Stimulated activated CD4-positive, alpha-beta T cell treated with anti-CD3 and anti-CD28 coated beads, Interleukin-4, amount 100 ng/mL, for 1 hour (primary cell): ENCODE measurements at places on chromosomes 4 and X.

- DNase-seq = no peak
Measured at GRCh38 chr4:68148800-68149685, 19.4 kb upstream of the TMPRSS11F start.

DNA sequence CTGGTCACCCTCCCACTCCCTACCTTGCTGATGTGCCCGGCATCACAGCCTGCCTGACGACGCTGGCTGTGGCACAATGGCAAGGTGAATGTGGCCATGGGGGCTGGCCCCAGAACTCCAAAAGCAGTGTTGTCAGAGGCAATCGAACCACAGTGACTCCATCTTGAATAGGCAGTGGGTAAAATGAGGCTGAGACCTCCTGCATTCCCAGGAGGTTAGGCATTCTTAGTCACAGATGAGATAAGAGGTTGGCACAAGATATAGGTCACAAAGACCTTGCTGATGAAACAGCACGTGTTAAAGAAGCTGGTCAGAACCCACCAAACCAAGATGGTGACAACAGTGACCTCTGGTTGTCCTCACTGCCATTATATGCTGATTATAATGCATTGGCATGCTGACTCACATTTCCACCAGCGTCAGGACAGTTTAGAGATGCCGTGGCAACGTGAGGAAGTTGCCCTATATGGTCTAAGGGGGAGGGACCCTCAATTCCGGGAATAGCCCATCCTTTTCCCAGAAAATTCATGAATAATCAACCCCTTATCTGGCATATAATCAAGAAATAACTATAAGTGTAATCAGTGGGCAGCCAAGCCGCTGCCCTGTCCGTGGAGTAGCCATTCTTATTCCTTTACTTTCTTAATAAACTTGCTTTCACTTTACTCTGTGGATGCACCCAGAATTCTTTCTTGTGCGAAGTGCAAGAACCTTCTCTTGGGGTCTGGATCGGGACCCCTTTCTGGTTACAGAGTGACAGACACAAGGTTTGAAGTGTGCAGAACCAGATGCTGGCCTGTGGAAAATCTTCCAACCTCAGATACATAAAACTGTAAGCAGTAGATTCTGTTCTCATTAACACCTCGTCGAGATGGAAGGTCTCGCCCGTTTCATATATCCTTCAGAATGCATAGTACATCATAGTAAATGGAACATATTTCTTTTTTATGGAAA, 26.8 kb upstream of the CLDN24 start:
- DNase-seq = no peak

GRCh38 chr4:177228599-177228998, 81.1 kb upstream of the NEIL3 start:
- DNase-seq = no peak

DNA sequence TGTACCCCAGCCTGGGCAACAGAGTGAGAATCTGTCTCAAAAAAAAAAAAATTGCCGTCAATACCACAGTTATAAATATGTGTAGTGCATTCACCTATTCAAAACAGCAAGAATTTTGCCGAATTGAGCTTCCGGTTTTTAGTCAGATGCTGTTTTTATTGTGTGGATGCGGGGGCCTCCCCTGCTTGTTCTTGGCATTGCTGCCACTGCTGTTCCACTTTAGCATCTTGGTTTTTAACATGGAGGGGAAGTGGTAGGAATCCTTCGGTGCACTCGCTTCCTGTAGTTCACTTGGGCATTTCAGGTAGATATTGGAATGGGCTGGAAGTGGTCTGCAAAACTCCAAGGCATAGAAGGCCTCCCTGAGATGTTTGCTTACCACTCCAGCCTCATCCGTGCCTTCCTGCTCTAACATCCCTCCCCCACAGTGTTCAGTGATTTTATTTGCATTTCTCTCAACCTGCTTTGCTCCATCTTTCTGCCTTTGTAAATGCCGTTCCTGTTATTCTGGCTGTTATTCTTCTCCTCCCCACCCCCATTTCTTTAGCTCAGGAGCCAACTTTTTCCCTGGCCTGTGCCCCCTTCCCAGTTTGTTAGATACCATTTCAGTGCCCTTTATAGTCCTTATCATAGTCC, 25.5 kb downstream of the MOB1B start:
- DNase-seq = no peak

DNA sequence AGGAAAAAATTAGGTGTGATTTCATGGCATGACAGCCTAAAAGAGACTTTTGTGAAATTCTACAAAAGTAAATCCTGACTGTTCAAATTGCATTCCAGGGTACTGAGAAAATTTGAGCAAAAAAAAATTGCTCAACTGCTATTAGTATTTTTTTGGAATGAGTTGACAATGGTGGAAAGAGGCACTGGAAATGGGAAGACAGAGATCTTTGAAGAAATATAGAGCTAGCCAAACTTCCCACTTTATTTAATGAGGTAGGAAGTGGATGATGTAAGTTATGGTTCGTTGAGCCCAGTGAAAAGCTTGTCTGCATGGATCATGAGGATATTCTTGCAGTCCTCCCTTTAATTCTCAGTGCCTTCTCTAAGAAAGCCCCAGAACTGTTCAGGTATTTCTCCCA, 183.8 kb downstream of the PTTG2 start:
- DNase-seq = no peak

DNA sequence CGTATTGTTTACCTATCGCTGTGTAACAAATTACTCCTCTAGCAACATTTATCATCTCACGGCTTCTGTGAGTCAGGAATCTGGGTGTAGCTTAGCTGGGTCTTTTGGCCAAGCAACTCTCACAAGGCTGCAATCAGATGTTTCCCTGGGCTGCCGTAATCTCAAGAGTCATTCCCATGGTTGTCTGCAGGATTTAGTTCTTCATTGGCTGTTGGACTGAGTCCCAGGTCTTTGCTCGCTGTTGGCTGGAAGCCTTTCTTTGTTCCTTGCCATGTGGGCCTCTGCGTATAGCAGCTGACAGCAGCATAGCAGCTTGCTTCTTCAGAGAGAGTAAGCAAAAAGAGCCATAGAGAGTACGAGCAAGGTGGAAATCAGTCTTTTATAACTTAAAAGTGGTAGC, 16.8 kb downstream of the POLR2B start:
- DNase-seq = no peak

DNA sequence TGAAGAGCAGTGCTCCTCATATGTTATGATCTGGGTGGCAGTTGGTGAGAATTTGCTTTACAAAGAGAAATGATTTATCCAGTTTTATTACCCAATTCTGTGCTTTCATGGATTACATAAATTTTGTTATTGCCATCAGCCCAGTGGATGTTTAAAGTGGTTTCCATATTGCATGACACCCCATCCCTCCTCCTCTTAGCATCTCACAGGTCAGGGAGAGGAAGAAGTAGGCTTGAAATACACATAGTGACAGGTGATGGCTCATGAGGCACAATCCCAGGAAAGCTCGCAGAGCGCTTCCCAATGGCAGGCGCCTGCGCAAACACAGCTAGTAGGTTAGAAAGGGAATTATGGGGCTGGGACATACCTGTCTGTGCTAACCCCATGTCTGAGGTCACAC, 47.7 kb upstream of the GATB start:
- no peak for DNase-seq

GRCh38 chrX:40105835-40106675, 8.3 kb upstream of the BCOR start:
- peak; percentile 75 for DNase-seq

DNA sequence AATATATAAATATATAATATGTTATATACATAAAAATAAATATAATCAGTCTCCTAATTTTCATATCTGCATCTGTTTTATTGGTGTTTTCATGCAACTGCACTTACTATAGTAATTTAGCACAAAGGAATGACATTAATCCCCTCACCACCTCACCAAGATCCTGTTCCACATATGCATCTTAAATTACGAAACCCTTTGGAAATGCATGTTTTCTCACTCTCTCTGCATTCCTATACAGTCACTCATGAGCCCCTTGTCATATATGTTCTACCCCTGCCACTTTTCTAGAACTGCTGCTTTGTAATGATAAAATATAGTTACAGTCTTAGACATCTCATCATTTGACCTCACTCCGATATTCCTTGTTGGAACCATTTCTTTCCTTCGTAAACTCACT, 728.7 kb upstream of the SLIT2 start:
- DNase-seq = no peak

DNA sequence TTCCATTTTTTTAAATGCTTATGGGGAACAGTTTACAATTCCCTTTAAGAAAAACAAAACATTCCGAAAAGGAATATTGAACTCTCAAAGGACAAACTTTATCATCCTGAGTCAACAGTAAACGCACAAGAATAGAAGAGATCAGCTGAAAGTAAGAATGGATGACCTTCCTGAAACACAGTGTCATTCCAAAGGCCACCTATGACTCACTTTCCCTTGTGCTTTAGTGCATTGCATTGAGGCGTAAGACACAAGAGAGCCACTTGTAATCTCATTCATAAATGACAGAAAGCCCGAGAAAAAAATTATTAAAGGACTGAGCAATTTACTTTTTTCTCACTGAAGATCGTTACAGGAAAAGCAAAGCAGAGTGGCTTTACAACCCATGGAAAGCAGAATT, 1062.4 kb upstream of the DIAPH2 start:
- no peak for DNase-seq

- DNase-seq = no peak
Measured at GRCh38 chr4:14621731-14622463, 380.4 kb upstream of the CPEB2 start.

GRCh38 chr4:184279496-184280061, 61.9 kb upstream of the ENPP6 start:
- no peak for DNase-seq

DNA sequence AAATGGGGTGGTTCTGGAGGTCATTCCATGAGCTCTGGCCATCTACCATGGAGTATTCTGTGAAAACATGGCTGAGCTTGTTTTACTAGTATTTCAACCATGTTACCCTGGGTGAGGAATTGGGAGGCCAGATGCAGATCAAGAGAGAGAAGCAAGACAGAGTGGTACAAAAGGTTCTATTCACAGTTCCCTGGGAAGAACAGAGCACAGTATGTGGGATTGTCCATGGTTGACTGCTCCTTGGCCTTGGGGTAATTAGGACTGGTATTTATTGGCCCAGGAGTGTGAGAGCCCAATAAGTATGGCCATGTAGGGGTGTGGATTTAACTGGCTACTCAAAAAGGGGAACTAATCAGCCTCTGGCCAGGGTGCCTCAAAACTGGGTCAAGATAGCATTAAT, 239.7 kb upstream of the GATB start:
- no peak for DNase-seq

DNA sequence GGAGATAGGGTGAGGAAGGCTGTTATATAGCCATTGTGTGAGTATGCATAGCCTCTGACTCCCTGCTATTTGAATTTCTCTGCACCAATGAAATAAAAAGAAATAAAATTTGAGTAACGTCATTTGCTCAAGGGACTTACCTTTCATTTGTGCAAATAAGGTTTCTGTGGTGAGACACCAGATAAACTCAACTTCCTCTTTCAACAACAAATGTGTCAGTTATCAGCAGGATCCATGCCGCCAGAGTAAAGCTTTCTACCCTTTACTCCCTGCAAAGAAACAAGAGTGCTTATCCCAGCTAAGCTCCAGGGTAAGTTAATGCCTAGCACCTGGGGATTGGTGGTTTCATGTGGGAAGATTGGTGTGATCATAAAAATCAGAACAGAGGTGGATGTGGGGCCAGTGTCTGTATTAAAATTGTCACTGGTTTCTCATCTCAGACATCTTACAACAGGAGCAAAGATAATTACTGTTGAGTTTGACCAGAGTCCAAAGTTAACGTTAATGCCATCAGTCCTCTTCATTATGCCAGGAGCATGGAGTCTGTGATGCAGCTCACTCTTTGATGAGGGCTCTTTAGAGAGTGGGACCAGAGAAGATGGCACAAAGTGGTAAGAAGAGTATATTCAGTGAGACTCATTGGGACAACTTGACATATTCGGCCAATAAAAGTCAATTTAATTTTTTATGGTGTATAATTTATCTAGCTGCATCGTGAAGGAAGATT, at the start of gene P2RY10:
Gene P2RY10 (plus strand): TSS at position 206 of the 727 bp plus-strand sequence. CDS start 15,130 bp downstream, outside the sequence.
- DNase-seq = no peak

DNA sequence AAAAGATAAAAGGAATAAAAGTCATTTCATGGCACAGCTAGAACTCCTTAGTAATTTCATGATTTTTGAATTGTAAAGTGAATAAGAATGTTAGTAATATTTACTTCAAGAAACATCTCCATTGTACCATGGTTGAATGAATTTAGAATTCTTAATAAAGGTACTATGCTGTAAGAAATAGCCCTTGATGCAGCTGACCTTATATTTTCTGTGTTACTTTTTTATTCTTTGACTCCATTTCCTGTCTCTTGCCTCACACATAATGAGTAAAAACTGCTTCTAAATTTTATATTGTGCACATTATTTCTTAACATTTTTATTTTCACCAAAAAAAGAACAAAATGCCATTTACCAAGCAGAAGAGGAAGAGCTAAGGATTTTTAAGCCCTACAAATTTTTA, 81.9 kb upstream of the PDHA2 start:
- no peak for DNase-seq

- no peak for DNase-seq
Measured at GRCh38 chr4:134740290-134740689, 538.7 kb upstream of the PABPC4L start.

DNA sequence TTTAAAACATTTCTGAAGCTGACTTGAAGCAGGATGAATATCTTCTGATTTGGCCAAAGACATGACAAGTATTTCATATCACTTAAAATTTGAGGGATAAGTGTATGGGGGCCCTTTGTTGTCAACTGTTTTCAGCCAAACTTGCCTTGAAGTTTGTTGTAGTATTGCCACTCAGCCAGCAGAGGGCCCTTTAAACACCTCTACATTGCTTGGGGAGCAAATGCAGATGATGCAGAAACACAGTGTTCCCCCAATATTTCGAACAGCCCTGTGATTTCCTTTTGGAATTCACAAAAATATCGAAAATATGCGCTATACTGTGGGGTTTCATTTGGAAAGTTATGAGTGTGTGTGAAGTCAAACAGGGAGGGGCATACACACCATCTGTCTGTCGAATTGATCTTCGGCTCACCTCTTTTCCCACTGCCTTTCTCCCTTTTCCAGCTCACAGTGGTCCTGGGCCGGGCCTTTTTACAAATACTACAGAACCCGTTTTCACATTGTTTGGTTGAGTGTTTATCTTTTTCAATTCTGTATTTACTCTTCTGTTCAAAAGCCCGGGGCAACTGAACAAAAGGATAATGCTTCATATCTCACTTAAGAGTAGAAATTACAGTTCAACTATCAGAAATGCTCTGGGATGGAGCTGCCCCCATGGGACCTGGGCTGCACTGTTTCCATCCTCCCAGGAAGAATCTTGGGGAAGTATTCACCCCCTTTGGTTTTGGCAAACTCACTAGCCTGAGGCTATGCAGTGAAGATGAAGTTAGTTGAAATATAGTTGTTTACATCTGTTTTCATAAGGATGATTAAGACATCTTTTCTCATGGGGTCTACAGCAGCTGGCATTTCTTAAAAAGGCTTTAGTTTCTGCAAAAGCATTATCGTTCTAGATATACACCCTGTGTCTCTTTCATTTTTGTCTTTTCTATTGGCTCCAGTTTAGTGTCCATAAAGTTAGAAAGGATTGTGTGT, 137.6 kb downstream of the EGF start:
- DNase-seq = peak; percentile 43

- no peak for DNase-seq
Measured at GRCh38 chr4:180197471-180197870, 2045.7 kb upstream of the TENM3 start.

- DNase-seq = no peak
Measured at GRCh38 chr4:70365479-70365878, 4.9 kb downstream of the SMR3A start.
